CD4-positive, alpha-beta T cell treated with Interferon alpha-2 for 1 hour (primary cell): ENCODE measurements at places on chromosomes 1 and 21.

- no peak for DNase-seq
Measured at GRCh38 chr1:38243106-38243505, 196.5 kb upstream of the POU3F1 start.

DNA sequence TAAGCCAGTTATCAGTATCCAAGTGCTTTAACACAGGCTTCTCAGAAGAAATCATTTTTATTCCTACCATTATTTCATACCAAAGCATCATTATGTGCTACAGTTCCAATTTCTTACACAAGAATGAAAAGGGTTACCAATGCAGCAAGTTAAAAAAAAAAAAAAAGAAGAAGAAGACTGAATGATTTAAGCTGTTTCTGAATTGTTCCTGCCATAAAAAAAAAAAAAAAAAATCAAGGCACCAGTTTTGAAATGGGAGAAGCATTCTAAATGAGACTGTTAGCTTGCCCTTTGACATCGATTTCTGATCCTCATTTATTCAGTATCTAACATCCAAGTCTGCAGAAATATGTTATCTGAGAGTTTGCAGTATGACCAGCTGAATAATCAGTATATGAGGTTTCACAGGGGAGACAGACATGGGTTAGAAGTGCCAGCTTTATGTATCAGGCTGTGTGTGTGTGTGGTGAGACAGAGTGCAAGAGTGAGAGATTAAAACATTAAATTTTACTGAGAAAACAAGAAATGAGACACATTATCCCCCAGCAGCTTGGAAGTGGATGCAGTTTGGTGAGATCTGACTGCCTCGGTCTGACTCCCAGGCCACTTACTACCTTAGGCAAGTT is 105.8 kb downstream of the COLGALT2 start:
- no peak for DNase-seq

DNA sequence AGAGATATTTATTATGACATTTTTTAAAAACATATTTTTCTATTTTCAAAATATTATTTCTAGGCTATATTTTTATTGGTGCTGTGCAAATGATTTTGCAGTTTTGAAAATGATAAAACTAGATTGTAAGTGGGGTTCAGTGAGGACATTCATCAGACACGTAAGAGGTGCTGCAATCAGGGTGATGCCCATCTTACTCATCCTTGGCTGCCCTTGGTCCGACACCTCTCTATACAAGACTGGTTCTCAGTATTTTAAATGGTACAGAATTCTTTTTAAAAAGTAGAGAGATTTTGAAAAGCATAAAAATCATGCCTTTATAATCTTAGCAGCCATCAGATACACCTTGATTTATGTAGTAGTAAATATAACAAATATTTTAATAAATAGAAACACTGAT is 24.0 kb downstream of the HENMT1 start:
- no peak for DNase-seq

DNA sequence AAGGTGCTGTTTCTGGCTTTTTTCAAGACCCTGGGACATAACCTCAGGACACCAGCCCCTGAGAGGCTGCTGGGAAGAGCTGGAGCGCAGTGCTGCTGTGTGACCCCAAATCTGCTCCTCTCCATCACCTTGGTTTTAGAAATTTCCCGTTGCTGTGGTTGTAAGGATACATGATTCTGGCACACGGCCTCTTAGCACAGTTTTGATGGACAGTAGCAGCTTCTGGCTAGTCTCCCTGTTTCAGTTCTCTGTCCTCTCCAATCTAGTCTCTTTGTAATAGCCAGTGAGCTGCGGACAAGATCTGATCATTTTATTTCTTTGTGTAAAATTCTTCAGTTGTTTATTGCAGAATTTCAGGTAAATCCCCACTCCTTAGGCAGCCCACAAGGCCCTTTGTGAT is 3.1 kb downstream of the CLIC6 start:
- DNase-seq: no peak

DNA sequence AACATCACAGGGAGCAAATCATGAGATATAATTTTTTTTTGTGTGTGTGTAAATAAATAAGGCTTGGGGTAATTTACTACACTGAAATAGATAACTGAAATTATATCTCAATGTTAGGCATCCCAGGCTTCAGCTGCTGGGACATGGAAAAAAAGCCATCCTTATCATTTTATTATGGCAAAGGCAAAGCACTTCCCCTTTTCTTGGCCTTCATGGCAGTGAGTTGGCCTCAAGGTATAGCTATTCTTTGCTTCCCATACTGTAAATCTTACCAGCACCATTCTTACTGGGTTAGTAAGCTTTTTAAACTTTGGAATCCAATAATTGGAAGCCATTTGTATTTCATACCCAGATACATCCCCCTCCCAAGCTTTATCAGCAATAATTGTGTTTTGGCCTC is 29.0 kb downstream of the RBM11 start:
- DNase-seq: no peak

- DNase-seq: peak; percentile 87
Measured at GRCh38 chr1:226662642-226663326, 76.3 kb downstream of the ITPKB start.
